ENCODE measurements at places on chromosomes 4 and X. TPM values are rescaled to one million over a fixed set of nuclear protein-coding genes. Genes with fewer than 3 reads are reported as not detected.

DNA sequence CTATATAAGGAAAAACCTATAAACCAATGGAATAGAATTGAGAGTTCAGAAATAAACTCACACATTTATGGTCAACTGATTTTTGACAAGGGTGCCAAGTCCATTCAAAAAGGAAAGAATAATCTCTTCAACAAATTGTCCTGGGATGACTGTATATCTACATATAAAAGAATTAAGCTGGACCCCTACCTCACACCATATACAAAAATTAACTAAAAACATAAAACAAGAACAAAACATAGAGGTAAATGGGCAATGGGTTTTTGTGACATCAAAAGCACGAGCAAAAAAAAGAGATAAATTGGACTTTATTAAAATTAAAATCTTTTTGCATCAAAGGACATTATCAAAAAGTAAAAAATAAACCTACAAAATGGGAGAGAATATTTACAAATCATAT is 15.5 kb upstream of the EXOC1 start:
- DNase-seq, result no peak

DNA sequence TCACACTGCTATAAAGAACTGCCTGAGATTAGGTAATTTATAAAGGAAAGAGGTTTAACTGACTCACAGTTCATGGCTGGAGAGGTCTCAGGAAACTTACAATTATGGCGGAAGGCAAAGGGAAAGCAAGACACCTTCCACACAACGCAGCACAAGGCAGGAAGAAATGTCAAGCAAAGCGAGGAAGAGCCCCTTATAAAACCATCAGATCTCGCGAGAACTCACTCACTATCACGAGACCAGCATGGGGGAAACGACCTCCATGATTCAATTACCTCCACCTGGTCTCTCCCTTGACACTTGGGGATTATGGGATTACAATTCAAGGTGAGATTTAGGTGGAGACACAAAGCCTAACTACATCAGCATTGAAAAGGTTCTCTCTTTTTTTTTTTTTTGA is 39.6 kb downstream of the PALLD start:
- no peak for DNase-seq

- no peak for DNase-seq
Measured at GRCh38 chr4:123784626-123785025, 388.0 kb downstream of the SPRY1 start.

- no peak for DNase-seq
Measured at GRCh38 chr4:102579794-102580462, 78.8 kb downstream of the NFKB1 start.

UGT2B17 gene
- not detected for total RNA-seq

RBM47 gene
- 0.20 TPM for total RNA-seq
